Ureter (tissue), 1 donor: ENCODE measurements at places on chromosomes 4 and X.

GRCh38 chr4:161573836-161574235, 590.0 kb downstream of the FSTL5 start:
- no peak for DNase-seq

DNA sequence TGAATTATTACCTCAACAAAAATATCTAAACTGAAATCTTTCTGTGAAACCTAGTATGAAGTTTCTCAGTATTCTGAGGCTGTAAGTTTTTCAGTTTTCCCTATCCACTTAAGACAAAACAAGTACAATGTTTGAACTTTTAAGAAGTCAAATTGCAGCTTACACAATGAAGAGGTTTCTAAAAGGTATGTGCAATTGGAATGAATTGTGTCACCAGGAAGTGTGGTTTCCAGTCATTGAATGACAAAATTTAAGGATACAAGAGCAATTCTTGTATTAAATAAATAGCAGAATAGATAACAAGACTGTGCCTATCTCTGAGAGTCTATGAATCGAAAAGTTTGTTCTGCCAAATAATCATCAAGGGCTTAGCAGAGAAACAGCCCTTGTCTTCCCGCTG, 207.3 kb downstream of the ANKRD50 start:
- DNase-seq: no peak

GRCh38 chrX:30620980-30621618, 32.1 kb upstream of the GK start:
- no peak for DNase-seq

GRCh38 chr4:4673070-4673469, 131.2 kb upstream of the STX18 start:
- DNase-seq: no peak

GRCh38 chr4:108291137-108291536, 122.4 kb upstream of the LEF1 start:
- no peak for DNase-seq

- DNase-seq: no peak
These were observed 10.0 kb downstream of the GPR82 start for GRCh38 chrX:41733939-41734338.

- DNase-seq: no peak
These were observed 23.0 kb upstream of the CCNA2 start for GRCh38 chr4:121846662-121847061.

GRCh38 chrX:14386981-14387380, 142.4 kb upstream of the GLRA2 start:
- DNase-seq: no peak

GRCh38 chrX:41314204-41314603, 19.8 kb upstream of the DDX3X start:
- DNase-seq: no peak
